ENCODE measurements at places on chromosomes 4 and X.

DNA sequence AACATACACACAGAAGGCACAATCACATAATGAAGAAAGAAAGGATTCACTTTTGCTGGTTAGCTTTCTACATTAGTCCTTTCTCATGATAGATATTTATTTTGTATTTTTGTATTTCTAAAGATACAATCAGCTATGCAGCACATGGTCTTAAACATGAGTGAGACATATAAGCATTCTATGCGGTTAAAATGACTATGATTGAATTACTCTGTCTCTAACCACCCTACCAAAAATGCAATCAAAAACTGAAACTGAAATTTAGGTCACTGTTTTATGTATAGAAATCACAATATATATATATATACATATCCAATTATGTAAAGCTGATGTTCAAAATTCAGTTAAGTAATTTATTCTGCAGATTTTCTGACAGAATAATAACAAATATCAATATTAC is 21.9 kb downstream of the CXXC4 start:
- DNase-seq: no peak

DNA sequence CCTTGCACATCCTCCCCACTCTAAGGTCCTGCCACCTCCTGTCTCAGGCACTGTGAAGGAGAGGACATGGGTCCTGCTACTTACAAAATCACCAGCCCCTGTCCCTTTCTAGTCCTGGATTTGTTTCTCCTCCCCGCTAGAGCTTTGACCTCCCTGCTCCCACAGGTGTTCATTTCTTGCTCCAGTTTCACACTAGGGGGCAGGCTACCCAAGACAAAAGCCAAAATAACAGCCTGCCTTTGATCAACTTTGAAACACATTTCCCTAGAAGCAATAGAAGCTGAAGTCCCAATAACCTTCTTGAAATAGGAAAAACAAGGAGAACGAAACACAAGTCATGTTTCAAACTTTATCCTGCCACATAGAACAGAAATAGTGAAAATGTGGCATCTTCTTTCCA is 164.4 kb downstream of the QDPR start:
- DNase-seq: no peak

GRCh38 chr4:38132107-38132673 is 172.0 kb downstream of the PTTG2 start:
- no peak for DNase-seq

DNA sequence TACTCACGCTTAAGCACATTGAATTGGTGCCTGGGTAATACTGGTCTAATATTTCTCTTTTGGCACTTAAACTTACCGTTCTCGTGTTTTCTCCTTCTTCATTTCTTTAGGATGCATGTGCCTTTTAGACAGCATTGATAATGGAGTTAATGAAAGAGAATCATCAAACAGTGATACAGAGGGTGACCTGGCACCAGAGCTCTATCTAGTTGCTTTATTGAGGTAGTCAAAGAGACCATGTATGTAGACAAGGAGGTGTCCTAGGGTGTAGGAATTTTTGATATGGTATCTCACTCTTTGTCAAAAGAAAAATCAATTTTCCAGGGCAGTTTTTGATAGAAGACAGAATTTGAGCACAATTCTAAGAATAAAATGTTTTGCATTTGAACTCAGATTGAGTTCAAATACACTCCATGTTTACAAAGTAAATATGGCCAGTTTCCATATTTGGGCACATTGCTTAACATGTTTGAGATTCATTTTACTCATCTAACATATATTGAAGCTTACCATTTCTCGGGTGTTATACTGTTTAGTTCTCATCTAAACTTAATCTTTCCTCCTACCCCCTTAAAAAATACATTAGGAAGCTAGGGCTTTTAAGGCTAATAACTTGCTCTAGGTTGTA is 92.0 kb downstream of the WWC2 start:
- DNase-seq: no peak

GRCh38 chrX:133350751-133351150 is 64.5 kb downstream of the GPC4 start:
- no peak for DNase-seq

DNA sequence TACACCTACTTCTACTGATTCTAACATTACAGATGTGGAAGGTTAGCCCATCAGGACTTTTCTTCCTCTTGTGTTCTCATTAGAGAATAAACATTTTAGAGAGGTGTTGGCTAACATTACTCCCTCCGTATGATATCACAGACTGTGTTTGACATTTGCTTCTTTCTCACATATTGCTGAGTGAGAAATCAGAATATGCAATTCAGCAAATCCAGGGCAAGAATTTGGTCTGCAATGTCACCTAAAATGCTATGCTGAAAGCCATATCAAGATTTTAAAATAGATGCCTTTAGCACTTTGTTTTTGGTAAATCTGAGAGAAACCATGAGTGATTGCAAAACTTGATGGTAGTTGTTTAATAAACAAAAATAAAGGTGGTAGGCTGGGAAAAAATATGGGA is 319.1 kb downstream of the C4orf33 start:
- no peak for DNase-seq

GRCh38 chrX:69152417-69152841 is 12.8 kb downstream of the PJA1 start:
- DNase-seq: no peak
